ENCODE measurements at places on chromosomes 12 and 14.
A peak's percentile ranks its signal among the peaks of the same experiment; 100 is the strongest.

GRCh38 chr14:65320661-65321308 lies 91.7 kb upstream of the FUT8 start:
- DNase-seq: no peak

DNA sequence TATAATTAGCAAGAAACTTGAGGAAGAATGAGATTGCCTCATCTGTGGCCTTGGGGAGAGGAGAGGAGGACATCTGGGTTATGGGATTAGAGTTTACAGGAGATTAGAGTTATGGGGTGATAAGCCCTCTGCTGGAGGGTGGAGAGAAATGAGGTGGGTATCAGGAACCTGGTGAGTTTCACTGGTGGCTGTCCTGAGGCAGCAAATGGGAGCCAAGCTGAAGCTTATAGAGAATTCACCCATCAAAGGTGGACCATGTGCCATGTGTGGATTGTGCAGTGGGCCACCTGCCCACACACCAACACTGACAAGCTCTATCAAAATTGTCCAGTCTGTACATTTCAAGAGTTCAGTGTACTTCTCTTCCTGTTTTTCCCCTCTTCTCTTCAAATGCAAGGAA lies 135.3 kb downstream of the AEBP2 start:
- DNase-seq: peak; percentile 10

DNA sequence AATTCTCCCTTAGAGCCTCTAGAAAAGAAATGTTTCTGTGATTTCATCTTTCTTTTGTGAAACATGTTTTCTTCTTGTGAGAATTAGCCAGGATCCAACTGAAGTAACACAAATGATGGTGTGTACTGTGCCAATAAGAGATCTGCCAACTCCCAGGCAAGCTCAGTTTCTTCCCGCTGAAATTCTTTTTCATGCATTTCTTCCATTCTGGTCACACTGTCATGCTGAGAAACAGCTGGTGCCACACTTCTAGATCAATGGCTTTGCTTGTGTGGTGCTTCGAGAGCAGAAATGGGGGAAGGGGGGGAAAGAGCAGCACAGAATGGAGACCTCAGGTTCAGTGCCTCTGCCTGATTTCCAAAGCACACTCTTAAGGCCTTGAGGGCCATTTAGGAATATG lies 41.4 kb upstream of the FGF6 start:
- no peak for DNase-seq

GRCh38 chr14:72847721-72848120 lies 46.2 kb downstream of the DPF3 start:
- DNase-seq: no peak

GRCh38 chr12:98893675-98894411 lies 248.8 kb downstream of the APAF1 start:
- no peak for DNase-seq

DNA sequence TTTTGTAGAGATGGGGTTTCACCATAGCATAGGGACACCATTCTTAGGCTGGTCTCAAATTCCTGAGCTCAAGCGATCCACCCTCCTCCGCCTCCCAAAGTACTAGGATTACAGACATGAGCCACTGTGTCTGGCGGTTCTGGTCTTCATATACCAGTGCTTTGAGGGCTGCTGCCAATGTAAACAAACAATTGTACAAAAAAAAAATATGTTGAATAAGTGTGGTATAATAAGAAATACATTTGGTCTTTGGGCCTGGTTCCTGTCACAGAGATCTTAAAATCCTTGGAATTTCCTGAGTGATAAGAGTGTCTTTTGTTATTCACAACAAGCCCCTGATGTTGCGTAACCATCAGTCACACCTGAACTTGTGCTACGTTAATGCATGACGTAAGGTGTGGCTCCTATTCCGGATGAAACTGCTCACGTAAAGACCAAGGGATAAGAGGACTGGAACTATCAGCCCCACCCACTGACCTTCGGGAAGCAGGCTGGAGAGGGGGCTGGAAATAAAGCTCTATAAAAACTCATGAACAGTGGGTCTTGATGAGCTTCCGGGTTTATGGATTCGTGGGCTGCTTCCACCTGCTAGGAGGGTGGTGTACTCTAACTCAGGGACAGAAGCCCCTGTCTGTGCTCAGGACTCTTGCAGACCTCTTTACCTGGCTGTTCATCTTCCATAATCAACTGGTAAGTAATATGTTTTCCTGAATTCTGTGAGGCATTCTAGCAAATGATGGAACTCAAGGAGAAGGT lies 16.5 kb upstream of the RIMKLB start:
- DNase-seq: peak; percentile 52

GRCh38 chr14:33555710-33556350 lies 395.0 kb downstream of the EGLN3 start:
- DNase-seq: no peak

- DNase-seq: no peak
Measured at GRCh38 chr14:55577229-55577628, 2.8 kb upstream of the KTN1 start.

- no peak for DNase-seq
Measured at GRCh38 chr14:82422230-82422629, 888.6 kb upstream of the SEL1L start.

- no peak for DNase-seq
Measured at GRCh38 chr12:43655586-43655985, 103.0 kb downstream of the PUS7L start.

Data from A549 (cell line).